ENCODE measurements at places on chromosomes 5 and 9. TPM values are rescaled to one million over a fixed set of nuclear protein-coding genes. Genes with fewer than 3 reads are reported as not detected.

Gene CCNI2
- not detected for total RNA-seq

Gene RABEPK
- total RNA-seq: 11.2 TPM

Gene ZNF367
- total RNA-seq: 2.0 TPM

Gene OR1J2
- total RNA-seq: not detected

Gene ZDHHC21
- total RNA-seq: 7.6 TPM

Gene HINT1
- total RNA-seq: 223 TPM
